ENCODE measurements at places on chromosomes 12 and 14. TPM values are rescaled to one million over a fixed set of nuclear protein-coding genes. Genes with fewer than 3 reads are reported as not detected.

GRCh38 chr14:102430212-102430908 is 67.6 kb downstream of the TECPR2 start:
- DNase-seq: no peak

DNA sequence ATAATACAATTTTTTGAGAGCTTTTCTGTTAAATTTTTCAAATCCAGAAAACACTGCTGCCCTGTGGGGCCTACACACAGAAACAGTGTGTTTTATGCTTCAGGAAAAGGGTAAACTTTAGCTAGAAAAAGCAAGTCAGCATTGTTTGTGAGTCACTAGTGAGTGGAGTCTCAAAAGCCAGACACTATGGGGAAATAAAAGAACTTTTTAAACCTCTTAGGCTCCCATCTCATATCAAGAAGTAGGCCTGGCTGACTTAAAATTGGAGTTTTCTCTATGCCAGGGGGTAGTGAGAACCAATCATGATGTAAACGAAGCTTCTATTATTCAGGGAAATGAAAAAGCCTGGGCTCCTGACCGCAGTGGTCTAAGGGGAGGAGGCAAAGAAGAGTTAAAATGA is 12.6 kb downstream of the GPR65 start:
- DNase-seq: no peak

GRCh38 chr12:49201595-49202295 is 12.9 kb upstream of the TUBA1A start:
- DNase-seq: no peak

Gene PZP
- 0.59 TPM for total RNA-seq

DNA sequence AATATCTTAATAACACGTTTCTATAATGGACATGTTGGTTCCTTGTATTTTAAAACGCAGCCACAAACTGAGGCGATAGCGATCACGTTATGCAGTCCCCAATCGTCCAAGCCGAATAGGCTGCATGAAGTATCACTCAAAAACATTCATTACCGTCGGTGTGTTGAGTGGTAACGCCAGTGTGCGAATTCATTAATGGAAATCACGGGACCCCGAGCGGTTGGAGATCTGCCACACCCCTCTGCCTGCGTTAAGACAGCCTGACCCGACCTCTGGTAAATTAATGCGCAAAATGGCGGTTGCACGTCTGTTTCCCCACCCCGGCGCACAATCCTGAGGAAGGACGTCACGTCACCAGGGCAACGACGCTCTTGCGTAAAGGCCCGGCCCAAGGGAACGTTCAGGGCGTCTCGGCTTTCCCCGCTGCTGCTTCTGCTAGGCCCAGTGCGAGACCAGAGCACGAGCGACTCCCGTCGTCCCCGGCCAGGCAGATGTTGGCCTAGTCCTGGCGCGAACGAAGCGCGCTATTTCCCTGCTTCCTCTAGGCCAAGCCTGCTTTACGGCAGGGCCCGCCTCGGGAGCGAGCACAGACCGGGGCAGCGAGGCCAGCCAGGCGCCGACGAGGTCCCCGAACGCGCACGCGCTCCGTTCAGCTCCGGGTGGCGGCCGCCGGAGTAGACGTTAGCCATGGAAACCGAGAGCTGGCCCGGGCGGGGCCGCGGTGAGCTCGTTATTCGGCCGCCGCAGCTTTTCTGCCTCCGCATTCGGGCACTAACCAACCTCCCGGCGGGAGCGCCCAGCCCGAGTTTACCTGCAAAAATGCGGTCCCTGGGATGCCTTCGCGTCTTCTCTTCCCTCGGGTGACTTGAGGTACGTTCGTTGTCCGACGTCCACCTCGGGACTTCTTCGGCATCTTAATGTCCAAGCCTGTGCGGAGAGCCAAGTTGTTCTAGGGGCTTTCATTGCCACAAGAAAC is at the start of gene PCNX4:
Gene PCNX4, plus strand, starts transcription at position 374 of the 976 bp plus-strand sequence. CDS start 15,716 bp downstream, outside the sequence.
- DNase-seq: peak; percentile 98

Gene RPS6KL1
- 15.9 TPM for total RNA-seq

Gene CFAP54
- total RNA-seq: 16.2 TPM

GRCh38 chr12:13005649-13006048 is 5.6 kb upstream of the HEBP1 start:
- DNase-seq: no peak

- DNase-seq: no peak
Observed at GRCh38 chr12:68608191-68608590, 2.5 kb upstream of the RAP1B start.

- no peak for DNase-seq
Observed at GRCh38 chr12:40253936-40254335, 29.1 kb downstream of the LRRK2 start.

DNA sequence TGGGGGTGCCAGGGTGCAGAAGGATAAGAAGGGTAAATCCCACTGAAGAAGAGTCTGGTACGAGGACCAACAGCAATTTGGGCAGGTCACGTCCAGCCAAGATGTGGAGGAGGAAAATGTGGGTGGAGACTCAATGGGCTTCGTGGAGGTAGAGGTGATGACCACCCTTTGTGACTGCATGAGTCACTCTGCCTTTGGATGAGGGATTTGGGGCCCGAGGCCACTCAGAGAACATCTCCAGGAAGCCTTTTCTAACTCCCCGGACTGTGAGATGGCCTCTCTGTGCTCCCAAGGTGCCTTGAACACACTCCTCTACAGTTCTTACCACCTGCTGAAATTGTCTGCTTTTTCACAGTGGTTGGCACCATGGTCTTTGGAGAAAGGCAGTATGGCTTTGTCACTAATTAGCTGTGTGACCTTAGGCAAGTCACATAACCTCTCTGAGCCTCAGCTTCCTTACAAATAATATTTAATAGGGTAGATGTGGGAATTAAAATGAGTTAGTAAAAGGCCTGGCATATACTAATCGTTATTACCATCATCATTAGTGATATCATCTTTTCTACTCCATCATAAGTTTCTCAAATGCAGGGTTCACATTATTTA is 67.0 kb upstream of the ARHGAP5 start:
- DNase-seq: no peak

GRCh38 chr14:74546416-74546815 is 52.9 kb downstream of the ISCA2 start:
- DNase-seq: no peak

- DNase-seq: no peak
Observed at GRCh38 chr12:130711756-130712155, 4.3 kb downstream of the RIMBP2 start.

DNA sequence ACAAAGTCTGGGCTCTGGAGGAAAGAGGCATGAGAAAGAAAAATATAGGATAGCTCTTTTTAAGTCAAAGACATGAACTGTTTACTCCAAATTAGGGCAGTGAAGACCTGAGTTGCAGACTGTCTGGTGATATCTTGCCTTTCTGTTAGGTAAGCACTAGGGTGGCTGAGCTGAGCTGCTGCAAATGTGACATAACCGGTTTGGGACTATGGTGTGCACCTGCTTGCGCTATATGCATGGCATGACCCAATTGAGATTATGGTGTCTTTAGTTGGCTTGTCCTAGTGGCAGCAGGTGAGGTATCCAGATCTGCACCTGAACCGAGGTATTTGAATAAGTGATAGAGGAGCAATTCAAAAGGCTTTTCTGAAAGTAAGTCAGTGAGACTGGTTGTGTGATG is 345.6 kb downstream of the APAF1 start:
- no peak for DNase-seq

DNA sequence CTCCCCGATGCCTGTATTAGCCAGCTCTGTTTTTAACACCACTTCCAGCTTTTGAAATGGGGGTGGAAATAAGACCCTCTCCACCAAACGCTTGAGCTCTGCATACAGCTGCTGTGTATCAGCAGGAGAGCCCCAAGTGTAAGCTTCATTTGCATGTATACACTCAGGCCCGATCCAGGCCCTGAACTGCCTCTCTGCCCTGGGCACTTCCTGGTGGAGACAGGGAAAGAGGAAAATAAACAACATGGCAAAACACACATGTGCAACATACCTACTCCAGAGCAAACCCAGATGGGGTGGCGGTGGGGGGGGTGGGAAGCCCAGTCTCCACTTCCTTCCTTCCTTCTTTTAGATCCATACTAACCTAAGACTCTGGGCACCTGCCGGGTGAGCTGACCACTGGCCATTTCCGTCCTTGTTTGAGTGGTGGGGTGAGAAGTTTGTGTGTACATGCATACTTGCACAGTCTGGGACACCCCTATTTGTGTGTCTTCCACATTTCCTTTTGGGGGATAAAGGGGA is 55.3 kb downstream of the RBM19 start:
- no peak for DNase-seq

DNA sequence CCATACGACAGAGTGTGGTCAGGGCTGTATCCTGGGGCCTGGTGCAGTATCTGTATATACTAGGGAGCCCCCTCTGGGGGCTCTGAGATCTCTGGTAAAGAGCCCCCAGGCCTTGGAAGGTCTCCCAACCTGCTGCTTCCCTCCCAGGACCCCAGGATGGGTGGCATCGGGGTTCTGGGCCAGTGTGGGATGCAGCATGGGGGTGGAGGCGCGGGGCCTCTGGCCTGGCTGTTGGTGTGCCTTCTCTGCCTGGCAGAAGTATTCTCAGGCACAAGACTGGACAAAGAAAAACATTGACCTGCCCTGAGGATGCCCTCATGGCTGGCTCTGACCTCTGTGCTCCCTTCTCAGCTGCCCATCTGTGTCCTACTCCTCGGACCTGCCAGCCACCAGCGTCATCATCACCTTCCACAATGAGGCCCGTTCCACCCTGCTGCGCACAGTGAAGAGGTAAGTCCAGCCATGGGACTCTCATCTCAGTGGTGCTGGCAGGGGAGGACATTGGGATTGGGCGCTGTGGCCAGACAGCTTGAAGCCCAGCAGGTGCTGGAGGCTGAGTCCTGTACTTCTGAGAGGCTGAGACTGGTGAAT is 64.5 kb downstream of the GALNT16 start:
- DNase-seq: no peak

DNA sequence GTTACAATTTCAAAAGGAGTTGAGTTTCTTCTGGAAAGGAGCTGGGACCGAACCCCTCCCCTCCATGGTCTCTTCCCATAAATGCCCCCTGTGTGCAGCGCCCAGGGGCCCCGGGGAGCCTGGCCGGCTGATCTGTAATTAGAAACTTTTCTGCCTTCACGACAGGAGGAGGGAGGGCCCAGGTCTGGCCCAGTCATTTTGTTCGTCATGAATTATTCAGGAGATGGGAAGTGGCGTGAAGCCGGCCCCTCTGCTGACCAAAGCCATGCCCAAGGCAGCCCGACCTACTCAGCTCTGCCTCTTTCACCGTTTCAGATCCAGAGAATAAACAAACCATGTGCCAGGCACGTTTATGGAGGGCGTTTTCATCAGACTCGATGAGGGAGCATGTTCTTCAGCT is 33.3 kb upstream of the MSI1 start:
- peak; percentile 72 for DNase-seq

DNA sequence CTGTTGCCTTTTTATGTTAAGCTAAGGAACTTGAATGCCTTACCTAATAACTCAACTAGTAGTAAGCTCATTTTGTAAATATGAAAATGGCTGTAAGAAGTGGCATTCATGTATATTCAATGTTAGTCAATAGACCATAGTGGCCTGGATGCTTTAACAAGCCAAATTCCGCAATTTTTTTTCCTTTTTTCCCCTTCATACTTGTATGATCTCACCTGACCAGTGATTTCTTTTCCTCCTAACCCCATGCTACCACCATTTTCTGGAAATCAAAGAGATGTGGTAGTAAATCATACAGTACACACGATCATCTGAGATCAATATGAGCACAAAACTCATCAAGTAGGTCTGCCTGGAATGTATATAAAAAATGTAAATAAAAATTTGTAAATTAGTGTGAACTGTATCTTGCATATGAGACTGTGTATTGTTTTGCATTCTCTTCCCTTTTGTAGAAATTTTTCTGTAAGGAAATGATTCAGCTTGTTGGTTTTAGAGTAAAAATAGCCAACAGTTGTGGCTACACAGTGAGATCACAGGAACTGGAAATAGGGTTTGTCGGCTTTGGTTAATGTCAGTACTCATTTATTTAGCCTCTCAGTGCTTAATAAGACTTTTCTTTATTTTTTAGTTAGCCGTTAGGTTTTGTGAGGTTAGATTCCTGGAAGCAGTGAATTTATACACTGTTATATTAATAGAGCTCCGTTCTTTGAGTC is 62.5 kb downstream of the ETNK1 start:
- DNase-seq: no peak

- no peak for DNase-seq
Observed at GRCh38 chr14:104086210-104086660, 735 bp downstream of the ASPG start.

Gene KCNMB4
- total RNA-seq: 18.9 TPM

Gene HPD
- total RNA-seq: 0.30 TPM

Gene ITGA5
- 43.0 TPM for total RNA-seq

DNA sequence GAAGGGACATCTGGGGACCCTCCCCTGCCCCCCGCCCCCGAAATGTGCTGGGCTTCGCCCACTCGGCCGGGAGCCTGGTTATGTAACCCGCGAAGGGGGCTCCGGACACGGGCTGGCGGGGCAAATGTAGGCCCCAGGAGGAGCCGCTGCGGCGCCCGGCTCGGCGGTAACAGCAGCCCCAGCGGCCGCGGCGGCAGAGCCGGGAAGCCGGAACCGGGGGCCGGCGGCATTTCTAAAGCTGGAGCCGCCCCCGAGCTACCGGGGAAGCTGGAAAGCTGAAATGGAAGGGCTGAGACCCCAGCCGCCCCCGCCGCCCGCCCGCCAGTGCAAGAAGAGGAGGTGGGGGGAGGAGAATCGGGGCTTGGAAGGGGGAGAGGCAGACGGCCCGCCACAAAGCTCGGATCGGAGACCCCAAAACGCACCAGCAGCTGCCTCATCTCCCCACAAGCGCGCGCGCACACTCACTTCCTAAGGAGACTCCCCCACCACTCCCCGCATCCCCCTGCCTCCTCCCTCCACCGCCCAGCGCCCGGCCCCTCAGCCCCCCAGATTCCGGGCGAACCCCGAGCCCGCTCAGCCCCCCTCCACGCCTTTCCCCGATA is 1.5 kb downstream of the KDM2B start:
- no peak for DNase-seq

Gene PARP11
- total RNA-seq: 12.0 TPM

DNA sequence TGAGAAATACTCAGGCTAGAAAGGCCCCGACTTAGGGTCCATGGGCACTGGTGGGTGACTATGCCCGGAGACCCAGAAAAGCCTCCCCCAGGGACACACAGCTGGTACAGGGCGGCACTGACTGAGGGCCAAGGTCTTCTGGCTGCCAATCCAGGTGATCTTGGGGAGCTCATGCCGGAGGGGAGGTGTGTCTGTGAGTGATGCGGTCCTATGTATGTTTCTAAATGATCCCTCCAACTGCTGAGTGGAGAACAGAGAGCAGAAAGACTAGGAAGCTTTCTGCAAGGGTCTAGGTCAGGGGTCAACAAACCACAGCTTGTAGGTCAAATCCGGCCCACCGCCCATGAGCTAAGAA is 391 bp downstream of the SERPINA4 start:
- DNase-seq: no peak

GRCh38 chr12:64797156-64797555 is 27.3 kb upstream of the TBC1D30 start:
- no peak for DNase-seq
